Bronchial epithelial cell (primary cell): ENCODE measurements at places on chromosomes 16 and 17.
A peak's percentile ranks its signal among the peaks of the same experiment; 100 is the strongest.

DNA sequence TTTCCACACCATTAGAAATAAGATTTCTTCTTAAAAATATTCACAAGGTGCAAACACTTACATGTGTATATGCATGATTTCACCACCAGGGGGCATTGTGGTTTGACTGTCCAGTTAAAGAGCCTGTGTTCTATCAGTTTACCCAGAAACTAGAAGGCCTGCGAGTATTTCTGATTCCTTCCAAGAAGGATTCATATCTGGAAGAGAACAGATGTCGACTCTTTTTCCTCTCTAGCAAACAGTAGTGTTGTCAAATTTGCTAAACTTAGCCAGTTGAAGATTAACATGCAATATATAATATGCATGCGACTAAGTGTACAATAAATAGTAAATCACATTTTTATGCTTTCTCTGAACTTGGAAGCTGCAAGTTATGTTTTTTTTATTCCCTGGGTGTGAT is 404.1 kb downstream of the WWOX start:
- peak; percentile 60 for DNase-seq

GRCh38 chr17:50931144-50931908 is 65.2 kb upstream of the TOB1 start:
- peak; percentile 63 for DNase-seq

DNA sequence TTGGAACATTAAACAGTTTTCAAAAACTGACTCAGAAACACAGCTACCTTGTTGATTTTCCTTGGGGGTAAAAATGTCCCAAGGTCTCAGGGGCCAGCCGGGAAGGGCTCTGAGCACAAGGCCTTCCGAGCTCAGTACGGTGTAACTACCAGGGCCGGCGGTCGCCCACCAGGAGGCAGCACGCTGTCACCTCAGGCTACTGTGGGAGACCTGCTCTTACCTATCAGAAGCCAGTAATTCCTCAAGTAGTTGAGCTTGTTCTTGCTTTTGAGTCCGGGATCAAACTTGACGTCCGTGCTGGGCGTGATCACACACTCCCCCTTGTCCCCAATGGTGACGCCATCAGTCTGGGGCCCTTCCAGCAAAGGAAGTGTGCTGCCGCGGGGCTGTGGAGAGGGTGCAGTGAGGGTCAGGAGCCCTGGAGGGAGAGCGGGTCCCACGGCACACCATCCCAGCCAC is 43.4 kb upstream of the ICAM2 start:
- peak; percentile 73 for DNase-seq

- DNase-seq = no peak
These were observed 20.9 kb upstream of the STH start for GRCh38 chr17:45977976-45978626.

- DNase-seq = no peak
These were observed 162.3 kb downstream of the KATNIP start for GRCh38 chr16:27712251-27712711.

GRCh38 chr16:69838489-69838888 is 76.4 kb downstream of the WWP2 start:
- DNase-seq = no peak
